ENCODE measurements at places on chromosomes 3 and 15.

DNA sequence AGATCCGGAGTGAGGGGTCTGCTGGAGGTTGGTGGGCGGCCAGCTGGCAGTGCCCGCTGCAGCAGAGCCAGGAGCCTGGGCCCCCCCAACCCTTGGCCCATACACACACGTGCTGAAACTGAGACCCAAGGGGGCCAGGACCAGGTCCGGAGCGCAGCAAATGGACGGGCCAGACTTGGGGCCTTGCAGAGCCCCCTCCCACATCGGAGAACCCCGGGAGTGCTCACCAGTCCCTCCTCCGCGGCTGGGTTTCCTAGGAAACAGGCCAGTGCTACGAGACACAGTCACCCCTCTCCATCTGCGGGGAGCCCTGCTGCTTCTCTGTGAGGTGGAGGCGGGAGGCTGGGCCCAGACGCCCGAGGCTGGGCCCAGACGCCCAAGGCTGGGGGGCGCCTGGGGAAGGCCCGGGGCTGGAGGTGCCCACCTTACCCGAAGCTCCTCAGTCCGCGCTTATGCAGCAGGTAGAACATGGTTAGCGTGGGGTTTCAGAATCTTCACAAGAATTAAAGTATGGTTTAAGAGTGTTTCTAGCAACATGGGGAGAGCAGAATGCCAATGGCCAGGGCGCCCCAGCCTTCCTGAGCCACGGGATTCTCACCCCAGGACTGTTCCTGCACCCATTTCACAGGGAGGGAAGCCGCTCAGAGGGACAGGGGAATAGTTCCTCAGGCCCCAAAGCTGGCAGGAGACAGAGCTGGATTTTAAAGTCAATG, 135.0 kb upstream of the PRR20G start:
- DNase-seq = no peak

- no peak for DNase-seq
Observed at GRCh38 chr15:48388016-48388851, 57.0 kb downstream of the DUT start.

DNA sequence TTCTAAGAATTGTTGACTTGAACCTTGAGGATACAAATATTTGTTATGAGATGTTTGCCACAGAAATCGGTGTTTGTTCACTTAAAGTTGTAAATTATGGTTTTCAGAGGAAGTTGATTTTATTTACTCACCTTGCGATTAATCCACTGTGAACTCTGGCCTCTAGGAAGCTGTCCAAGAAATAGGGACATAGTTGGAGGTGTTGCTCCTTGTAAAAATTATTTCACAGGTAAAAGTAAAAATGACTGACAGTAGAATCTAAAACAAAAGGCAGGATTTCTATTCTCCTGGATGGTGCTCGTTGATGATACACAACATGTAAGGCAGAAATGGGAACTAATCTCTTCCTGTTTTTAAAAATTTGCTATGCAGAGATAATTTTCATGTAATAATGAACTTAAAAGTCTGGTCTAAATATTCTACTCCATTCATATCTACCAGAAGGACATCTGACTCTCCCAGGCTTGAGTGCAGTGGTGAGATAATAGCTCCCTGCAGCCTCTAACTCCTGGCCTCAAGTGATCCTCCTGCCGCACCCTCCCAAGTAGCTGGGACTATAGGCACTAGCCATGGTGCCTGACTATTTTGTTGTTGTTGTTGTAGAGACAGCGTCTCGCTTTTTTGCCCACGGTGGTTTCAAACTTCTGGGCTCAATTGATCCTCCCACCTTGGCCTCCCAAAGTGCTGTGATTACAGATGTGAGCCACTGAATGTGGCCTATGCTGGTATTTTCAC, 17.1 kb upstream of the LZTFL1 start:
- DNase-seq = no peak

DNA sequence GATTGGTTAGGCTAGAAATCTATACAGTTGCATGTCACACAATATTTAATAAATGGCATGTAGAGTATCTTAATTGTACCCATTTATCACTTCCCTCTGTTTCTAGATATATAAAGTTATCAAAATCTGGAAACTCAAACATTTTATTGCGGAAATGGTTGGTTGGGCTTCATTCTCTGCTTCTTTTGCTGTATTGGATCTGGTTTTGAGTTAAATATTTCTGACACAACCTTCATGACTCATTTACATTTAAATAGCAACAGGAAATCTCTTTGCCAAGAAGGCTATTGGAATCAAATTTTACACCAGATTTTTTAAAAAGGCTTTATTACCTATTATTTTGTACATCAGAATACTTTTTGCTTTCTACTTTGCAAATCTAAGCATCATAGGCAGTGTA, 153.8 kb downstream of the EBLN2 start:
- DNase-seq = no peak

DNA sequence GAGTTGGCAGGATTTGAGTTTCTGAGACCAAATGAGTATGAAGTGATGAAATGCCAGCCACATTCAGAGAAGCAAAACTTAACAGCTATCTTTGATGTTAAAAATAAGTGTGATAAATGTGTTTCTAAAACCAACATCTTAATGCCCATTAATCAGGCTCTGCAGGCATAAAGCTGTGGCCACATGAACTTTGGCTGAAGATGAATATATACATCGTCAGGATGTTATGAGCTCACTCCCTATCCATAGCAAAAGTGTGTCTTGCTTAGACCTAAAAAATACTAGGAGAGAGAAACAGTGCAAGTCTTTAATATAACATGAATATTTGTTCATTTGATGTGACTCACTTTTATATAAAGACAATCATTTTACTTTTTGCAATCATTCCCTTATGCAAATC, 218.0 kb downstream of the CADM2 start:
- DNase-seq = no peak

DNA sequence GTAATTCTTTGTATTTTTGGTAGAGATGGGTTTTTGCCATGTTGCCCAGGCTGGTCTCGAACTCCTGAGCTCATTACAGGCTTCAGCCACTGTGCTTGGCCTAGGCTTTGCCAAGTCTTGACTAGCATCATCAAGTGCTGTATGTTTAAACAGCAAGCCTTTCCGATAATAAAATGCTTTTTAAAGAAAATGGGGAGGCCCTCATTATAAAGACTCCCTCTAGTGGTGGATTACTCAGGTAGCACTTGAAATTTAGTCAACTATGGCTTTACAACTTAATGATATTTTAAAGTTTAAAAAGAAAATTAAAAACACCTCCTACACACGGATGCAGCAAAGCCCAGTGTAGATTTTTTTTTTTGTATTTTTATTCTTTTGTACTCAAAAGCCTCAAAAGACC, 213.6 kb downstream of the GAP43 start:
- DNase-seq = no peak

- peak; percentile 69 for DNase-seq
Observed at GRCh38 chr15:78810362-78811123, 721 bp downstream of the ADAMTS7 start.

DNA sequence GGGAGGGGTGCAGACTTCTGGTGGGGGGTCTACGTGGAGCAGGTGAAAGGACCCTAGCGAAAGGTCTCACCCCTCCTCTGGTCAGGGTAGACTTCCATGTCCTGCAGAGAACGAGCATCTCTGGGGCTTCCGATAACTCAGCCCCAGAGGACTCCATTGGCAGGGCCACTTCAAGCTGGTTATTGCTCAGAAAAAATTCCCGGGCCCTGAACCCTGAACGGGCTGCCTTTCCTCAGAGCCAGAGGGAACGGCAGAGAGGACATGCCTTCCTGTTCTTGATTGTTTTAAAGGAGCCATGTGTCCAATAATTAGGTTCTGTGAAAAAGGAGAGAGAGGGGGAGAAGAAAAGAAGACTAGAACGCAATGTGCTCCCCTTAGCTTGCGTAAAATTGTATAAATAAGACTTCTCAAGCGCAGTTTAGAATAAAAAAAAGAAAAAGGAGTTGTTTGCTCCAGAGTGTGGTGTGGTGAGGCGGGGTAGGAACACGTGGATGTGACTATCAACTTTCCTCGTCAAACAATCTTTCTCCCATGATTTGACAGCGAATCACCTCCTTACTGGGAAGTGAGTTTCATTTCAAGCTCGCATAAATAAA, 193.4 kb upstream of the UBE2E1 start:
- no peak for DNase-seq

GRCh38 chr3:9161811-9162210, 87.6 kb downstream of the SRGAP3 start:
- no peak for DNase-seq

GRCh38 chr3:143222505-143222904, 102.9 kb downstream of the CHST2 start:
- no peak for DNase-seq

GRCh38 chr15:65653801-65654521, 32.2 kb downstream of the SLC24A1 start:
- no peak for DNase-seq

DNA sequence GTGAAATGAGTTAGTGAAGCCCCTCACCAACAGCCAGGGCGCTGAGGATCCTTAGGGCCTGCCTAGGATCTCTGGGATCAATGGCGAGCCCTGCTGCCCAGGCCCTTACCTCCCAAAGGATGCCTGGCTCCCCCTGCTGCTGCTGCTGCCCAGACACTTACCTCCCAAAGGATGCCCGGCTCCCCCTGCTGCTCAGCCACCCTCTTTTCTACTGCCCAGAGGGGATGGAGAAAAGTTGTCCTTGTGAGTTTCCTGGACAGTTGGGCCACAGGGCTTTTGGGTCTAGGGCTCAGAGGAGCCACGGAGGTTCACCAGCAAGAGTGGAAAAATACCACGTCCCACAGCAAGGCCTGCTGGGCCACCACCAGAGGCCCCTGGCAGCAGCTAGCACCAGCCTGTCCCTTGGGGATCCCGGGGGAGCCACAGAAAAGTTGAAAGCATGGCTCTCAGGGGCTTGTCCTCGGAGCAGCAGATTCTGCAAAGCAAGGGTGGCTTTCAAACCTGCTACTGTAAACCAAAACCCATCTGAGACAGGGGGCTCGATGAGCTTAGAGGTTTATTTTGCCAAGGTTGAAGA, 59.4 kb downstream of the SLC6A6 start:
- peak; percentile 51 for DNase-seq

- no peak for DNase-seq
Observed at GRCh38 chr3:197475997-197476525, 79.7 kb downstream of the BDH1 start.

Measured in heart right ventricle (tissue), 16 donors.